ENCODE measurements at places on chromosomes 11 and 22. TPM values are rescaled to one million over a fixed set of nuclear protein-coding genes. Genes with fewer than 3 reads are reported as not detected.

The PNPLA5 gene
- total RNA-seq: 0.13 TPM

The P4HA3 gene
- total RNA-seq: 5.6 TPM

The P2RY2 gene
- 2.5 TPM for total RNA-seq

The SCN2B gene
- 3.4 TPM for total RNA-seq

The RTN4R gene
- total RNA-seq: 0.26 TPM

The KDM4D gene
- total RNA-seq: 1.0 TPM

The PATE2 gene
- total RNA-seq: 0.13 TPM

The MPZL3 gene
- total RNA-seq: 6.9 TPM

Measured in articular chondrocyte of knee joint (primary cell).